ENCODE measurements at places on chromosomes 1 and 21. TPM values are rescaled to one million over a fixed set of nuclear protein-coding genes. Genes with fewer than 3 reads are reported as not detected.

CFHR2 gene
- not detected for total RNA-seq

IFI44L gene
- total RNA-seq = 0.59 TPM

RNU1-2 gene
- total RNA-seq = 3,428 TPM

VANGL2 gene
- total RNA-seq = 79.8 TPM

DNA sequence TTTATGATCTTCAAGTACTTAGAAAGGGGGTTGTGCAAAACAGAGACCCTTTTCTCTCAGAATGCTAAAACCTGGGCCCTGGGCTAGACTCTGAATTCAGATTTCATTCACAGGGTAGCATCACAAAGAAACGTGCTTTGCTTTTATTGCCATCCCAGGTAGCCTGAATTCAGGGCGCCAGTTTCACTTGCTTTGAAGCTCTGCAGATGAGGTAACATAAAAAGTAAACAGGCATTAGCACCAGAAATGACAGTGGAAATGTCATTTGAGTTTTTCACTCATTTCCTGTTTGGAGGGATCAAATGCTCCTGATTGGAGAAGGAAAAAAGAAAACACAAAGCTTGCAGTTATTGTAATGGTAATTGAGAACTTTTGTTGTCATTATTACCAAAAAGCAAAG lies 2.6 kb downstream of the SYPL2 start:
- no peaks in the 10 kb centered on the region for H3K36me3 ChIP-seq
- H3K4me1 ChIP-seq = peaks cover 2% of the 10 kb centered on the region
- H3K27ac ChIP-seq = no peak overlapping the region
- H3K27me3 ChIP-seq = peaks cover 11% of the 10 kb centered on the region

GRCh38 chr1:89844860-89845259 lies 24.0 kb downstream of the LRRC8D start:
- H3K36me3 ChIP-seq = peaks cover 7% of the 10 kb centered on the region
- no peak for DNase-seq
- H3K4me3 ChIP-seq = no peak overlapping the region

ERG gene
- 133 TPM for total RNA-seq

DNA sequence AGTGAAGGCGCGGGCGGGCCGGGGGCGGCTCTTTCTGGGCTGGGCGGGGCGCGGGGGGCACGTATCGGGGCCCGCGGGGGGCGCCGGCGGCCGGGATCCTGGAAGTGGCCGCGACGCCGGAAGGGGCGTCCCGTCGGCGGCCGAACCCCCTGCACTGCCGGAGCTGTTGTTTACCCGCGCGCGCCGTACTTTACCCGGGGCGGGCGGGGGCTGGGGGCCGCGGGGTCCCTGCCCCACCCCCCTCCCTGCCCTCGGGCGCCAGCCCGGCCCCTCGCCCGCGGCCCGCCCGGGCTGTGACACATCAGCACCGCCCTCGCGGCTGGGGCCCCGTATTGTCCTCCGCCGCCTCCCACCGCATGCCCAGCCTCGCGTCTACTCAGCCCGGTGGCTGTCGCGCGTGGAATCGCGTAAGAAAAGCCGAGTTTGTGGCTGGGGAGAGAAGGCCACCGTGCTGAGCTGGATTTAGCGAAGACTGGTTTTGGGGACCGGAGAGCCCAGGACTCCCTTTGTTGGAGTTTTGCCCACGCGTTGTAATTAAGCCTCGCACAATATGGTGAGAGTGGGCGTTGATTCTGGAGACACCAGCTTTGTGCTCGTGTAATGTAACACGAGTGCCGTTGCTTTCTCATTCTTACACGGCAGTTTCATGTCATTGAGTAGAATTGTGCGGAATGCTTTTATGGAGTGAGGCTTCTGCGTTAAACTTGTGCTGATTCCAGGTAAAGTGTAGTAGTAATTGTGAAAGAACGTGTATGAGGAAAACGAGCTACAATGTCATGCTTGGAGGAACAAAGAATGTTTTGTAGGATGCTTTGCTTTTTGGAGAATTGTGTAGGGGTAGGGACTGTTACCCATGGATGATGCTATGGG lies 559 bp downstream of the BACH1 start:
- H3K4me1 ChIP-seq = peaks cover 27% of the 10 kb centered on the region
- peak overlapping the region; percentile 62 for H3K27ac ChIP-seq
- no peaks in the 10 kb centered on the region for H3K36me3 ChIP-seq
- peak; percentile 59 for DNase-seq
- peaks cover 13% of the 10 kb centered on the region for H3K27me3 ChIP-seq
- peak overlapping the region; percentile 93 for H3K4me3 ChIP-seq

SYNC gene
- total RNA-seq = 0.49 TPM

CFAP107 gene
- not detected for total RNA-seq

DNA sequence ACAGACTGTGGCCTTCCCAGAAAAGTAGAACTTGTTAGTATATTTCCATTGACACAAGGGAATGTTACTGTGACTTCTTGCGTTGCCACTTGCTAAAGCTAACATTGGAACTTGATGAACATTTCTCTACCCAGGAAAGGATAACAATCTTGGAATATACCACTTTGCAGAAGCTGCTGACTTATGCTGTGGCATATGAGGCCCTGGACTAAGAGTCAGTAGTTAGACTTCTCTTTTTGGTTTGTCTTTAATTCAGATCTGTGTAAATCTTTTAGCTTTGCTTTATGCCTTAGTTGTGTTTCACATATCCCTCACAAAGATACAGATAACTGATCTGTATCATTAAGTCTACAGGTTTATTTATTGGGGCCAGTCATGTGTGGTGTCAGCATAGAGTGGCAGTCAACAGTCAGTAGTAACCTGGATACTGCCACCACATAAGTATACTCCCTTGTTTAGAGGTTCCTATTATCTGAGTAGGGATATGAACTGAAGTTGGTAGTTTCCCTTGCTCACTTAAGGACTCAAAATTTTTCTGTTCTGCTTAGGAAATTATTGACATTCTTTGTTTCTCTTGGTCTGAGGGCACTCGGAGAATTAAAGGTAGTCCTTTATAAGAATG lies 14.7 kb downstream of the RNF2 start:
- no peak overlapping the region for H3K4me3 ChIP-seq
- peaks cover 45% of the 10 kb centered on the region for H3K4me1 ChIP-seq
- H3K36me3 ChIP-seq = peaks cover 6% of the 10 kb centered on the region
- no peak for DNase-seq
- no peak overlapping the region for H3K27ac ChIP-seq

DNA sequence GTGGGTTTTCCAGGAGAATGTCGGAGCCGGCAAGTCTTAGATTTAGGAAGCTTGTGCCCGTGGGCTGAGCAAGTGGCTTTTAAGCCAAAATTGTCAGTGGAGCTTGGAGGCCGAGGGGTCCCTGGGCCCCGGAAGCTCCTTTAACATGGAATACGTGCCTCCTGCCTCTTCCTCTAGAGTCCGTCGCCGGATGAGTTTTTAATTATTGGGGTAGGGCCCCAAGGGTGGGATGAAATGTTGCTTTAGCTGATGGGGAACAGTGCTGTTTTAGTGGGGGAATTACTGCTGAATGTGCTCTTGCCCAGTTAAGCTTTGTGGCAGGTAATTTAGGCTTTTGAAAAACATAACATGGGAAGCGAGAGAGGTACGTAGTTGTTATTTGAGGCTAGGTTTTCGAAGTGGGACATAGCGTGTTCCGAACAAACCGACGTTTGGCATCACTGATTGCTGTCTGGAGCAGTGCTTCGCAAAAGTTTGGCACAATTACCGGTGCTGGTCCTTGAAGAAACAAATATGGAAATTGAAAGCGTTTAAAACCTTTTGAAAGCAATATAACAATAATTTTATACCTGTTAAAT lies 786 bp downstream of the RPL5 start:
- peak overlapping the region; percentile 87 for H3K27ac ChIP-seq
- DNase-seq = no peak
- peaks cover 29% of the 10 kb centered on the region for H3K4me1 ChIP-seq

- no peaks in the 10 kb centered on the region for H3K36me3 ChIP-seq
- H3K27me3 ChIP-seq = peaks cover 6% of the 10 kb centered on the region
- H3K27ac ChIP-seq = no peak overlapping the region
- no peak for DNase-seq
These were observed 9.8 kb upstream of the ALPL start for GRCh38 chr1:21499283-21499950.

- H3K4me3 ChIP-seq = no peak overlapping the region
- H3K27me3 ChIP-seq = peaks cover 4% of the 10 kb centered on the region
- no peaks in the 10 kb centered on the region for H3K36me3 ChIP-seq
- H3K27ac ChIP-seq = no peak overlapping the region
These were observed 71.7 kb upstream of the ZBTB18 start for GRCh38 chr1:243979396-243979795.

GRCh38 chr21:45630066-45630694 lies 13.3 kb upstream of the PCBP3 start:
- no peaks in the 10 kb centered on the region for H3K36me3 ChIP-seq
- no peak overlapping the region for H3K4me3 ChIP-seq
- H3K4me1 ChIP-seq = no peaks in the 10 kb centered on the region
- H3K27ac ChIP-seq = no peak overlapping the region
- no peak for DNase-seq

ZNF683 gene
- total RNA-seq = not detected

DNA sequence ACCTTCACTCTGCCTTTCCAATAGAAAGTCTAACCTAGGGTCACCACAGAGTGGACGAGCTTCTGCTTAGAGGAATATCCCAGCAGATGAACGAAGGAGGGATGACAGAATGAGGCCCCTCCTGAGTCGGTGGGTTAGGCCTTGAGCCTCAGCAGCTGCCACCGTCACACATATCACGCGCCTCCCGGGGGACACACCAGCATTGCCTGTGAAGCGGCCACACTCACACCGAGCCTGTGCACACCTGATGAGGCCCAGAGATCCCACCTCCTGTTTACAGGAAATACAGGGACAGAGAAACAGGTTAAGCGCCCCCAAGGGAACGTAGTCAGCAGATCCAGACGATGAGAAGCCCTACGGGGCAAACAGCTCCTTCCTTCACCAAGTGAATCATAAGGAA lies 25.1 kb upstream of the LRRC47 start:
- peaks cover 58% of the 10 kb centered on the region for H3K36me3 ChIP-seq
- H3K4me3 ChIP-seq = no peak overlapping the region
- peaks cover 3% of the 10 kb centered on the region for H3K27me3 ChIP-seq
- no peak for DNase-seq
- no peaks in the 10 kb centered on the region for H3K4me1 ChIP-seq

GRCh38 chr1:43376723-43377235 lies 9.0 kb upstream of the ELOVL1 start:
- H3K27ac ChIP-seq = no peak overlapping the region
- no peak overlapping the region for H3K4me3 ChIP-seq
- DNase-seq = no peak
- peaks cover 1% of the 10 kb centered on the region for H3K36me3 ChIP-seq
- peaks cover 2% of the 10 kb centered on the region for H3K27me3 ChIP-seq
- peaks cover 4% of the 10 kb centered on the region for H3K4me1 ChIP-seq

GRCh38 chr1:229430761-229431283 lies 3.1 kb downstream of the ACTA1 start:
- peaks cover 17% of the 10 kb centered on the region for H3K4me1 ChIP-seq
- peaks cover 5% of the 10 kb centered on the region for H3K36me3 ChIP-seq
- peak; percentile 84 for DNase-seq
- H3K27me3 ChIP-seq = peaks cover 34% of the 10 kb centered on the region
- peak overlapping the region; percentile 76 for H3K4me3 ChIP-seq

GRCh38 chr1:42940851-42941639 lies 17.6 kb downstream of the SLC2A1 start:
- H3K27ac ChIP-seq = peak overlapping the region; percentile 93
- H3K27me3 ChIP-seq = peaks cover 22% of the 10 kb centered on the region
- DNase-seq = no peak
- peaks cover 74% of the 10 kb centered on the region for H3K36me3 ChIP-seq
- H3K4me3 ChIP-seq = peak overlapping the region; percentile 77

LHX4 gene
- total RNA-seq = 1.5 TPM

DNA sequence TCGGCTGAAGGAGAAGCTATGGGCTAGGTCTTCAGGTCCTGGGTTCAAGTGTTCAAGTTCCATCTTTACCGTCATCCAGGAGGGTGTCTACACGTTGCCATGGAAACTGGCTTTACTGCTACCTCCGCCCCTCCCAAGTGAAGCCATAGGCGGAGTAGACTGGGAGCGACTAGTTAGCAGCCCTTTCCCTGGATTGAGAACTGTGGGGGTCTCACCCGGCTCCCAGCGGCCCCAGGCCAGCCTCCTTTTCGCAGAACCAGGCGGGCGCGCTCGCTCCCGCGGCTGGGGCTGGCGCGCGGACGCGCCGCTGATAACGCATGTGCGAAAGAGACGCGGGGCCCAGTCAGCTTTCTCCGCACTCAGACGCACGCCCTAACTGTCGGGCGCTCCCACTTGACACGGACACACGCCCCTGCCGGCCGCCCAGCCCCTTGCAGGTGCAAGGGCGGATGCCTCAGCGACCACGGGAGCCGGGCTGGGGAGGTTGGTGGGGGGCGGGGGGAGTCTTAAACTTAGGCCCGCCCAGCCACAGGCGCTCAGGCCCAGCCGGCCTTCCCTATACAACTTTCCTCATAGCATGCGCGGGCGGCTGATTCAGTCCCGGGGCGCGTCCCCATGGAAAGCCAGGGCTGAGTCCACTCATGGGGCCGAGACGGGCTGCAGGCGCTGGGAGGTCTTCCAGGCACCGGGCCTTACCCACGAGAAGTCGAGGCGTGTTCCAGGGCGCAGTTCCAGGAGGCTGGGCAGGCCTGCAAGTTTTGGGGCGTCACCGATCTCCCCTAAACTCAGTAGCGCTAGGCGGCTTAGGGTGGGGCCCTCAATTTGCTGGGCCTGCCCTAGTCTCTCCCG lies 7.4 kb downstream of the EFNA4 start:
- H3K27ac ChIP-seq = peak overlapping the region; percentile 73
- peaks cover 23% of the 10 kb centered on the region for H3K4me1 ChIP-seq
- H3K27me3 ChIP-seq = peaks cover 10% of the 10 kb centered on the region
- H3K36me3 ChIP-seq = peaks cover 20% of the 10 kb centered on the region
- peak; percentile 80 for DNase-seq

- no peak overlapping the region for H3K4me3 ChIP-seq
- H3K27me3 ChIP-seq = peaks cover 8% of the 10 kb centered on the region
- no peak overlapping the region for H3K27ac ChIP-seq
- H3K36me3 ChIP-seq = peaks cover 3% of the 10 kb centered on the region
- peaks cover 17% of the 10 kb centered on the region for H3K4me1 ChIP-seq
These were observed 27.0 kb upstream of the BTG2 start for GRCh38 chr1:203278082-203278884.

DNA sequence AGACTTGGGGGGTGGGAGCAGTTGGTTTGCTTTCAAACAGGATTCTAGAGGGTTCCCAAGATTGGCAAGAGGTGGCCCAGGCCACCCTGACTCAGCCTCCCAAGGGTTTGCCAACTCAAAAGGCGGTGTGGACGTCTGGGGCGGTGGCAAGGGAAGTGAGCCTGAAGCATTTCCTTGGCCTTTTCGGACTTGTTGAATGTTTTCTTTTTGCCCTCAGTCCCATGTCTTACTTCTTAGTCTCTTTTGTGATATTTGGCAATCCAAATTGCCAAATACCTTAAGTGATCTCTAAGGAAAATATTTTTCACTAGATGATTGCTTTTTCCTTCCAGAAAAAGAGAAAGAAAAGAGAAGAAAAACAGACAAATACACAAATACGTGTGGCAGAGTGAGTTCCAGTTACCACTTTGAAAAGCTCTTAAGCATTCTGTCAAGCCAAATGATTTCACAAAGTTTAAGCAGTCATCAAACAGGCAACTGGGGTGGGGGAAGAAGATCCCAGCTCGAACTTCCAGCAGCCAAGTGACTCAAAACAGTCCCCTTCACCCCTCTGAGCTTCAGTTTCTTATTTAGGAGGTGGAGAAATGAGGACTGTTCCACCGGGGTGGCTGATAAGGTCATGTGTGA lies 374.6 kb upstream of the USP24 start:
- H3K27me3 ChIP-seq = peaks cover 3% of the 10 kb centered on the region
- no peak for DNase-seq
- H3K4me1 ChIP-seq = peaks cover 4% of the 10 kb centered on the region
- H3K27ac ChIP-seq = no peak overlapping the region
- no peaks in the 10 kb centered on the region for H3K36me3 ChIP-seq

TRIM46 gene
- total RNA-seq = 8.5 TPM

Measured in endothelial cell (in vitro differentiated cells).